ENCODE measurements at places on chromosomes 5 and 9.

DNA sequence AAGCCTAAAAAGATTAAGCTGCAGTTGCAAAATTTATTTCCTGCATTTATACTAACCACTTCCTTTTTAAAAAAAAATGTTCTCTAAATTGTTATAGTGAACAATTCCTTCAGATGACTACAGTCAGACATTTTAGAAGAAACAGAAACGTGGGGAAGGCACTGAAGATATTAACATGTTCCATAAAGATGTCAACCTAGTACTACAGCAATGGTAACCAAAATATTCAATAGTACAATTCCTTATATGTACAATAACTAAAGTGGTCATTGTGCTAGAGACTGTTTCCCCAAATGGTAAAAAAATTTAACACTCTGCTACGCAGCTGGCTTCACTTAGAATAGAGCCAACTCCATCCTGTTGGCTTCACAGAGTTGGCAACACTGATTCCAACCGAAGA is 97.7 kb downstream of the FNBP1 start:
- no peak for DNase-seq

DNA sequence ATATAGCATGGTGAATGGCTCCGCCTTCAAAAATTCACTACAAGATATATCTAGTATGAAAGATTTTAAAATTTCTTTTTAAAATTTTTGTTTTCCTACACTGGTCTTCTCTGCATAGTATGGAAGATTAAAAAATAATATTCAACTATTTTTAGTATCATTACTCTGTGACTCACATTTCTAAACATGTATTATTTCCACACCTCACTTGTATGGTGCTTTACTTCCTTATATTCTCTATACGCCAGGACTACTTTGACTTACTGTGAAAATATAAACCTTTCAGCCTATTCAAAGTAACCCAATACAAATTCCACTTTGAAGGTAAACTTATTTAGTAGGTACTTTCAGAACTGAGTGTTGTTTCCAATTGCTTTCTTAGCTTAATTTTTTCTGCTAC is 26.8 kb upstream of the TXNDC8 start:
- DNase-seq, result no peak

GRCh38 chr5:144880513-144880912 is 709.8 kb downstream of the KCTD16 start:
- DNase-seq, result no peak

DNA sequence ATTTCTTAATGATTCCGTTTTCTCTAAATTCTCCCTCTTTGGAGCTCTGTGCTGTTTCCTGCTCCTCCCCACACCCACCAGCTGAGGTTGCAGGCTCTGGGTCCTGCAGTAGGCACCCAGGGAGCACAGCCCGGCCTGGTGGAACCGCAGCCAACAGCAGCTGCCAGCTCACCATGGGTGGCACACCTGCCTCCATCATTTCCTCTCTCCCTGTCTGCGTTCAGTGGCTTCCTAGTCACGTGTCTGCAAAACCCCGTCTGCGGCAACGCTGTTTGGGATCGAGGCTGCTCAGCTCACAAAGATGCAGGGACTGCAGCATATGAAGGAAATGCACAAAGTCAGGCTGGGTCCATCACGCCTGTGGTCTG is 367.8 kb downstream of the IRX2 start:
- DNase-seq, result no peak

- no peak for DNase-seq
These were observed 247.7 kb downstream of the ENC1 start for GRCh38 chr5:74392711-74393351.

DNA sequence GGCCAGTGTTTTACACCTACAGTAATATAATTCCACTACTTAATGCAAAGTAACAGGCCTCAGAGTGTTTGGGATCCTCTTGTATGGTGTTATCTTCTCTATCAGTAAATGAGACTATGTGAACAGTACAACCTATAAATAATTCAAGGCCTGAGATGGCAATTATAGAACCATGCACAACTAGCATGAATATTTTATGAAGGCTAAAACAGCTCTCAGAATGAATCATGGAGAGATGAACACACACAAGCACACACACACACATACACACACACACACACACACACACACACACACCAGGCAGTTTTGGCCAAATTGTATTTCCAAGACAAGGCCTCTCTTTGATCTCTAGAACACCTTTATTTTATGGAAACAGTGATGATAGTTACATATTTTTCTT is 224.9 kb downstream of the EBF1 start:
- no peak for DNase-seq

DNA sequence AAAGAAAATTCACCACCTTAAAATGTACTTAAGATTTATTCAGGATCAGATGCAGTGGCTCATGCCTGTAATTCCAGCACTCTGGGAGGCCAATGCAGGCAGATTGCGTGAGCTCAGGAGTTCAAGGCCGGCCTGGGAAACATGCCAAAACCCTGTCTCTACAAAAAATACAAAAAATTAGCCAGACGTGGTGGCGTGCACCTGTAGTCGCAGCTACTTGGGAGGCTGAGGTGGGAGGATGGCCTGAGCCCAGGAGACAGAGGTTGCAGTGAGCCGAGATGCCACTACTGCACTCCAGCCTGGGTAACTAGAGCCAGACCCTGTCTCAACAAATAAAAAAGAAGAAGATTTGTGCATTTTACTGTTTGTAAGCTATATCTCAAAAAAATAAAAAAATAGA is 34.7 kb upstream of the GFPT2 start:
- DNase-seq, result no peak

DNA sequence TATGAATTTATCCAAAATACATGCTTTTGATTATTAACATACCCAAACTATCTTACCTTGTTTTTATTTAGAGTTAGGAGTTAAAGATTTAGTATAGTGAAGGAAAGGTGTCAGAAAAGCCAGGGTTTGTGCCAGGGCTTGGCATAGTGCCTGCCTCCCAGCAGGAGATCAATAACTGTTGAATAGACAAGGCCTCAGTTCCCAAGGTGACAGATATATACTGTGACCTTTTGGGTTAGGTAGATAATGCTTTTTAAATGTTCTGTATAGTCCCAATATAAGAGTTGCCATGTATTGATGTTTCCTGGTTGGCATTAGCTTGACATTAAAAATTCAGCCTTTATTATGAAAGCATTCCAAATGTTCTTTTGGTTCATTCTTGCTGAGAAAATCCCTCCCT is 121.8 kb downstream of the MCTP1 start:
- no peak for DNase-seq

DNA sequence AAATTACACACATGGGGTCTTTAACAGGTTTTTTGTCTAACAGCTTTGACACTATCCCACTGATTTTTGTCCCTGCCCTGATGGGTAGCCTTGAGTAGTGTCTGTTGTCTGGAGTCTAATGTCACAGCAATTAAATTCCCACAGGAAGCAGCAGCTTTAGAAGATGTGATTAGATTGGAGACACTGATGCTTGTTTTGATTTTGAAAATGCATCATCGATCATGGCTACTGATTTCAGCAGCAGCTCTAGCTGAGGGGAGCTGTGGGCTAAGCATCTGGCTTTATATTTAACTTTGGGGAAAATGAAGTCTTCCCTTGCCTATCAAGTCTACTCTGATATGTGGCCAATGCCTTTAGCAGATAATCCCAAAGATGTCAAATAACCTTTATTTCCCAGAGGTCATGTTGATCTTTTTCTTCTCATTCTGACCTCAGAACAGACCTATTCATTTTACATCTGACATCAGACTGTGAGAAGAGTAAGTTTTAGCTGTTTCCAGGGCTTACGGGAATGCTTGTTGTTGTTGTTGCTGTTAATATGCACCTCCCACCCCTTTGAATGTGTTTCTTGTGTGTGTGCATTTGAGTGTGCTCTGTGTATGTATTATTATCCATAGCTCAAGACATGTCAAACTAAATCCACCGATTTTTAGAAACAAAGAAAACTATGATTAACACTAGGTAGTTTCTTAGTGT is 704.9 kb upstream of the NUDT12 start:
- no peak for DNase-seq

DNA sequence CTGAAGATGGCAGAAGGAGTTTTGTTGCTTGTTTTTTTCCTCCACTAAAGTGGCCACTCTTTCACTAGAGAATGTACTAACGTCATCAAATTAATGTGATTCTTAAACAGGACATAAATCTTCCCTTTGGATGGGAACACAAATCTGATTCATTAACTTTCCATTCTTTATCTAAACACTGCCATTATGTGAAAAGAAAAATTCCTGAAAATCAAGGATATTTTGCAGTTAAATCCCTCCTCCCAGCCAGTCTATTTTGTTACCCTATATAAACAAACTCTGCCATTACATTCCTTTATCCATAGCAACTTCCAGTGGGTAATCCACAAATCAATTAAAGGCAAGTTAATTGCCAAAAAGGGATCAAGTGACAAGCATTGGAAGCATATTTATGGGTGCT is 546.5 kb downstream of the PDE4D start:
- DNase-seq, result no peak

- DNase-seq, result no peak
These were observed 199.7 kb downstream of the GLIS3 start for GRCh38 chr9:4099976-4100735.

DNA sequence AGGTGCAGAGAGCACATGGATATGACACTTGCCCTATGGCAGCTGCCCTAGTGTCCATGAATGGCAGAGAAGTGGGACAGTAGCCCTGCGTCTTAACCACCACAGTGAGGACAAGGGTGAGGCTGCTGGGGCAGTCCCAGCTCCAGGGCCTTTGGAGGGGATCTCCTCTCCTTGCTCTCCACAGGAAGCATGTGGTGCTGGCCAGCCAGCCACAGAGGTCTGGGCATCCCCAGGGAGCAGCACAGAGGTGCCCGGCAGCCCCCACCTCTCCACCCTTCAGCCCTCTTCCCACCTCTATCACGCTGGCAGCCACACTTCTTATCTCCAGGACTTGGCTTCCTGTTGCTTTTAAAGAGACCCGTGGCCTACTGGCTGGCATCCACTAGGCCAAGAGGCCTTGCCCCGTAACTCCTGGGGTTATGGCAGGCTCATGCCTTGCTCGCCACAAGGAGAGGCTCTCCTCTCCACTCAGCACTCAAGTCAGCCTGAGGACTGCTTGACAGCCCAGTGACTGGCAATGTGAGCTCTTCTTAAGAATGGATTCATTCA is 21.9 kb downstream of the CSF2 start:
- no peak for DNase-seq

DNA sequence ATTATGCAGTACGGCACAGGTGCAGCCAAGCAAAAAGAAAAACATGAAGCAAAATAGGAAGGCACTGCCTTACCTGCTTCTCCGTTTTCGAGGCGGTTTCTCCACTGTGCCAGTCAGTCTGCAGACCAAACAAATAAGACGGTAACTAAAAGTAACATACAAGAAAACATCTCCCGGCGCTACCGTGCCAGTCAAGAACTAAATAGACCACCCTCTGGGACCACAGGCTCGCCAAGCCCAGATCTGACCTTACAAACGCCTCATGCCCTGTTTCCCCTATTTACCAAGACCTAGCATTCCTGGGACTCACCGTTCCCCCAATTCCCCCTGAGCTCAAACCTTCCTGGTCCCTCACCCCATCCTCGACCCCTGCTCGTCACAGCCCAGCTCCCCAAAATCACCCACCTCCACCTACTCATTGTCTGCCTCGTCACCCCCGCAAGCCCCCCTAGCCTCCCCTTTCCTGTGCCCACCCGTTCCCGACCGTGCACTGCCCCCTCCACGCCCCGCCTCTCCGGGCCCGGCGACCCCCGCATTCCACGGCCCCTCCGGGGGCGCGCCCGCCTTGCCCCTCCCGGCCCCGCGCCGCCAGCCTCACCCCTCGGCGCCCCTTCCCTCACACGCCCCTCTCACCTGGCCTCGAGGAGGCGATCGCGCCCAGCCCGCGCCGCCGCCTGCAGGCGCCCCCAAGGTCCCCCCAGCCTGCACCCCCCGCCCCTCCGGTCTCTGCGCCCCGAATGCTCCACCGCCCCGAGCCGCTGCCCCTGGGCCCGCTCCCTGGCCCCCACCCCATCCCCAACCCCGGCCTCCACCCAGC is 560 bp downstream of the SCAI start:
- no peak for DNase-seq

DNA sequence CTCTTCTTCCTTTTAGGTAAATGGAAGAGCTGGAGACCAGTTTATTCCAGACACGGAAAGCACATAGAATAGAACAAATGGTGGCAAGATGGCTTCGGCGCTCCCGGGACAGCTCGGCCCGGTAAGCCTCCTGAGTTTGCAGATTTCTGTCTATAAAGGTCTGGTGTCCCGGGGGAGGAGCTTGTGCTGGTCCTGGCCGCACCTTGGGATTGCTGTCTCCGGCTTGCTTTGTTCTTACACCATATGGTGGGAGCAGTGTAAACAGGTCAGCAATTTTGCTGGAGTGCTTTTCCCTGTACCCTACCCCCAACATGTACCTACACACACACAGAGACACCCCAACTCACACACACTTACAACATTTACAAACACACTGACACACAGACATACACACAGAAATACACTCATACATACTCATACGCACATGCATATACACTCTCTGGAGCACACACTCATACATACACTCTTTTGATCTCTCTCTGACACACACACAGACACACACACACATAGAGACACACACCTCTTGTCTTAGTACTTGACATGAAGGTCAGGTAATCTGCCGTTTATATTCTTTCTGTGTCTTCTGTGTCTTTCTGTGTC is 42.0 kb downstream of the FRMPD1 start:
- no peak for DNase-seq

DNA sequence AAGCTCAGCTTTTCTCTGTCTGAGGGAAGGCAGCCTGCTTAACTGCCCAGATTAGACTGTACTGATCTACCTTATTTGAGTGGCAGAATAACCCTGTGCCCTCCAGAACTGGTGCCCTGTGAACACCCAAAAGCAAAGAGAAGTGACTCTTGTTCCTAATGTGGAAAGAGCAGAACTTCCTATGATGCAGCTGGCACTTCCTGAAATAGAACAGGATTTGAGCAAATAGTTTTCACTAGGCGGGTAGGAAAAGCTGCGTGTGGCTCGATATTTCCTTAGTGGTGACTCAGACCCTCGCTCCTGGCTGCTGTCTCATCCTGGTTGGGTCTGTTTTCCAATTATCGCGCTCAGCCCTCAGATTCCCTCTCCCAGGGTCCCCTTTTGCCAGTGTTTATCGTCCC is 89.9 kb downstream of the SH3TC2 start:
- no peak for DNase-seq

DNA sequence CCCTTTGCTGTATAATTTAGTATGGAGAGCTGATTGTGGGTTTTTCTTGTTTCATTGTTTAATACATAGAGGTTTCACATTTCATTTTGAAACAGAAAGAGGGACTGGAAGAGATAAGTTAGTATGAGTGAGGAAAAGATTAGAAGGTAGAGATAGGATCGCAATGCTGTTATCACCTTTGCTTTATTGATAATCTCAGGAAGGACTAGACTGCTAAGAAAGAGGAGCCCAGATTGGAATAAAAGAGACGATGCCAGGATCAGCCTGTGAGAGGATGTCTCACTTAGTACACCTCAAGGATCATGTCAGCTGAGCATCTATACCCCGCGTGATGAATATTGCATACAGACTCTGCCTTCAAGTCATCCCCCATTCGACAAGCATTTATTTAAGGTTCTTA is 178.0 kb upstream of the DMAC1 start:
- no peak for DNase-seq

- DNase-seq, result no peak
These were observed 110.8 kb downstream of the HMHB1 start for GRCh38 chr5:143922718-143923117.

- DNase-seq, result no peak
These were observed 108.9 kb downstream of the PAM start for GRCh38 chr5:102863764-102864560.

GRCh38 chr5:93161661-93162654 is 419.1 kb downstream of the NR2F1-AS1 start:
- no peak for DNase-seq

GRCh38 chr9:70615464-70616138 is 201.1 kb upstream of the KLF9 start:
- DNase-seq, result no peak

- DNase-seq, result no peak
These were observed 37.0 kb downstream of the NKX2-5 start for GRCh38 chr5:173198049-173198448.

- DNase-seq, result no peak
These were observed 6.4 kb downstream of the TLE4 start for GRCh38 chr9:79577969-79578723.

Data from stimulated activated CD4-positive, alpha-beta T cell treated with anti-CD3 and anti-CD28 coated beads, TNF-alpha, amount 100 ng/mL, for 1 hour (primary cell).